Activated T-helper 1 cell treated with Interleukin-2 at 50 U/mL for 16 hours (primary cell): ENCODE measurements at places on chromosomes 6 and 20.

DNA sequence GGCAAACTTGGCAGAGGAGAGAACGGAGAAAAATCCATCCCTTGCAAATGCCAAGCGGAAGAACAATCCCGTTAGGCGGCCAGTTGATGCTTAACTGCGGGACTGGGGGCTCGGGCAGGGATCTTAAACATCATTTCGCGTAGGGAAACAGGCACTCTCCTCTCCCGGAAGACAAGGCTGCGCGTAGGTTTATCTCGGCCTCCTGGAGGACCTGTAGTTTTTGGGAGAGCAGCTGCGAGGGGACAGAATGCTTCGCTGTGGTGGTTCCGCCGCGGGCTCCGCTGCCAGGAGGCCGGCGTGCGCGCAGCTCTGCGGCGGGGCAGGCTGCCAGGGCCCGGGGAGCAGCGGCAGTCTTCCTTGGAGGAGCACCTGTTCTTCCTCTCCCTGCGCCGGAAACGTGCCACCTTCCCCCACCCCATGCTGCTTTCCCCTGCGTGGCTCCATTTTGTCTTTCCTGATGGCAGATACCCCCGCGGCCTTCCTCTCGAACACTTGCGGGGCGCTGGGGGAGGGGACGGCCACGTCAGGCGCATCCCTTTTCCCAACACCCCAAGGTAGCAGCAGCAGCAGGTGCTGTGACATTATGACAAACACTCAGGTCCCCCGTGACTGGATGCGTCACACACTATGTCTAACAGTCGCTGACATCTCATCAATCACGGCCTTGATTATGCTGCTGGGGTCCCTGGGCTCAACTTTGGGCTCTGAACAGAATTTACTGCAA, 230.7 kb upstream of the BTBD3 start:
- DNase-seq: no peak

GRCh38 chr20:24478584-24478983, 9.2 kb downstream of the SYNDIG1 start:
- DNase-seq: no peak

DNA sequence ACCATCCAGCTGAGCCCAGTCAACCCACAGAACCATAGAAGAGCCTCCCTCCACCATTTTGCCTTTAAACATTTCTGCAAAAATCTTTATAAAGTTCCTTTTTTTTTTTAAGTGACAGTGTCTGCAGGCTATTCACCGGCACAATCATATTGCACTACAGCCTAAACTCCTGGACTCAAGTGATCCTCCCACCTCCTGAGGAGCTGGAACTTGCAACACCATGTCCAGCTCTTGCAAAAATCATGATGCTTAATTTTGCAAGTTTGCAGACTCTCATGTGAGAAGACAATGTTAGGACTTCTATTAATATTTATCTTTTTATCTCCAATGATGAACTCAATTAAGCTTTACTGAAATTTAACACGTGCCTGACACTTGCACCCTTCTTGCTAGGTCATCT, 88.8 kb downstream of the INSM1 start:
- no peak for DNase-seq

GRCh38 chr6:32254761-32255198, 30.9 kb upstream of the NOTCH4 start:
- no peak for DNase-seq

- DNase-seq: no peak
Measured at GRCh38 chr6:134669485-134669884, 280.4 kb downstream of the ALDH8A1 start.

DNA sequence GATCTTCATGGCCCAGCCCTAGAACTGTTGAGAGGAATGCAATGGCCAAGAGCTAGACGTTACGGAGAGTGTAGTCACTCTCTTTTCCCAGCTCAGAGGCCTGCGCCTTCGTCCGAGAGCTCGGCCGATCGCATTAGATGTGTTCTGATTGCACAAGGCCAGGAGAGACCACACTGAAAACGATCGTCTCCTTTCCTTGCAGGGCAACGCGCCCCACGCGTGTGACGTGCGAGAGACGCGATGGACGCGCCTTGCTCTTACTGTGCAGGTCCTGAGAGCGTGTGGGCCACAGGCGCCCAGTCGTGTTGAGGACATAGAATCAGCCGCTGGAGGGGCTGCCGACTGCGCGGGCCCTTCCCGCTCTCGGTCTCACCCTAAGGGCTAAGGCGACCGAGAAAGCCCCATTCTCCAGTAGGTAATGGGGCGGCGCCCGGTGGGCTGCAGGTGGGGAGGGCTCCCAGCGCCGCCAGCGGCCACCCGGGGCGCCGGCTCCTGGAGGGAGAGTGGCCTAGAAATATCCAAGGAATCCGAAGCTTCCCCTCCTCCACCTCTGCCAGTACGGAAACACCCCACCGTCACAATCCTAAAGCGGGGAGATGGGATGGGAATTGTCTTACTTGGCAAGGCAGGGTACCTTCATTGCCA, 26.9 kb downstream of the TFAP2B start:
- no peak for DNase-seq

DNA sequence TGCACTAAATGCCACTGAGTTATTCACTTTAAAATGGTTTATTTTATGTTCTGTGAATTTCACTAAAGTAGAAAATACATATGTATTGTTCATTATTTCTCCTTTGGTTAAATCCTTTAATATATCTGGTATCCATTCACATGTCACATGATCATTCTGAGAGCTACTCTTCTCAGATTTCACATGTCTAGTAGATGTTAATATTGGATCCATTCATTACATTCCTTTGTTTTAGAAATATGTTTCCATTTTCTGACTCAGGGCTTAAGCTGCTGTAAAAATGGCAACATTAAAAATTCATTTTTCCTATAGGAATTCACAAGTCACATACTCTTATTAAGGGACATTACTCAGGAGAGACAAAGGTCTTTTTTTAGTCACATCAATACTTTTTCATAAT, 205.4 kb downstream of the ZFAND3 start:
- no peak for DNase-seq

- DNase-seq: no peak
Measured at GRCh38 chr6:144647971-144648651, 363.0 kb downstream of the UTRN start.

DNA sequence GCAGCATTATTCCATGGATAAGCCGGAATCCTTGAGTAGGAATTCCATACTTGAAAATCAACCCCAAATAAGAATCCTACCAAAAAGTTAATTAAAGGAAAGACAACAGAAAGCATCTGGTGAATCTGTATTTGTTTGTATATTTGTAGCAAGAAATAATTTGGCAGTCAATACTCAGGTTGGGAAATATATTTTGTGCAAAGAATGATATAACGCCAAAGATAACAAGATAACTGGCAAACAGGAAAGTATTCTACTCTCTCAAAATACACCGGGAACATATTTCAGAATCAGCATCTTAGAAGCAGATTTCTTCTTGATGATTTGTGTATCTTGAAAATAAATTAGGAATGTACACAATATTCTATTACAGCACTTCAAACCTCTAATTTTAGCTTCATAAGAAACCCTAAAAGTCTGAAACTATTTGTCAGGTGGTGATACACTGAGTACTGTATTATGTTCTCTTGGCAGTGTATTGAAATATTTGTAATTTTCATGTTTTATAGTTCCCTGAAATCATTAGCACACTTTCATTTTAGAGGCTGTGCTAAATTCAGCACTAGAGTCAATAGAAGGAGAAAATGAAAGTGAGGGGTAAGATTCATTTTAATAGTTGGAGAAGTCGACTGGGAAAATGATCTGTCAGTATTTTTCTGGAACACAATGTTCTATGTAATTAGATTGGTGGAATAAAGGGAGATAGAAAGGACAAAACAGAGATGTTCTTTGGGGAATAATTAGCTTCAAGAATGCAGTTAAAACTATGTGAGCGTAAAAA, 879.7 kb upstream of the GJE1 start:
- no peak for DNase-seq

- no peak for DNase-seq
Measured at GRCh38 chr20:3898639-3899038, 9.5 kb downstream of the PANK2 start.

- no peak for DNase-seq
Measured at GRCh38 chr20:47351643-47352331, 4.7 kb downstream of the ZMYND8 start.

DNA sequence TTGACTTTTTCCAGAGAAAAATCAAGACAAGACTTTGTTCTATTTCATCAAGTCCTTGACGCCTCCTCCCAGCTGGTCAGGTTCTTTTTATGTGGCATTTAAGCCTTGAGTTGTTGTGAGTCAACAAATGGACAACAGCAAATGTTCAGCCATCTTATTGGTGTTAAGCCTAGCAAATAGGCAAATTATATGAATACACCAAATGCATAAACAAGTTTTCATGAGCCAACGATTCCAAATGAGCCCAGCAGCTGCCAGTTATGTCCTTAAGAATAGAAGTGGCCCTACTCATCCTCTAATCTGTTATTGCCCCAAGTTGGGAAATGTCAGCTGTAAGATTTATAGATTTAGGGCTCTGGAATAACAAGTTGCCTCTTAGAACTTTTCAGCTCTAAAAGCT, 312.0 kb downstream of the SOX4 start:
- no peak for DNase-seq

- DNase-seq: no peak
Measured at GRCh38 chr6:14880677-14881076, 365.2 kb upstream of the JARID2 start.

DNA sequence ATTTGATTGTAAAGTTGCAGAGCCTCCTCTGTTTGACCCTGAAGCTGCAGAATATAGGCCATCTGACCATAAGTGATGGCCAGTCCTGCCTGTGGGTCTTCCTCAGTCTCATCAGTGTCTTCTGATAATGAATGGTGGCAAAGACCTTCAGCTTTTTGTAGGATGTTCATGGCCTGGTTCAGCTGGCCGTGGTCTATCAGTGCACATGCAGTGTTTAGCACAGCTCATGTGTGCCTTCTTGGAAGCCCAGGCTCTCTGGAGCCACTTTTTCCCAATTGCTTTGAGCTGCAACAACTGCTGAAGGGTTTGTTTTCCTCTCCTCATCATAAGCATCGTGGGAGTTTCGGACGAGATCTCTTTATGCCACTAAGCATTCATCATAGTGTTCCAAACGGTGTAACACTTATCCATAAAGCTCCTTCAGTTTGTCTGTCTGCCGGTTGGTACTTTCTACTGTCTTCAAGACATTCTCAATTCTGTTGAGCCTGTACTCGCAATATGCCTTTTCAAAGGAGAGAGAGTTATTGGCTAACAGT, 70.1 kb upstream of the TULP4 start:
- DNase-seq: no peak

GRCh38 chr20:4573564-4574355, 147.9 kb upstream of the PRND start:
- no peak for DNase-seq

DNA sequence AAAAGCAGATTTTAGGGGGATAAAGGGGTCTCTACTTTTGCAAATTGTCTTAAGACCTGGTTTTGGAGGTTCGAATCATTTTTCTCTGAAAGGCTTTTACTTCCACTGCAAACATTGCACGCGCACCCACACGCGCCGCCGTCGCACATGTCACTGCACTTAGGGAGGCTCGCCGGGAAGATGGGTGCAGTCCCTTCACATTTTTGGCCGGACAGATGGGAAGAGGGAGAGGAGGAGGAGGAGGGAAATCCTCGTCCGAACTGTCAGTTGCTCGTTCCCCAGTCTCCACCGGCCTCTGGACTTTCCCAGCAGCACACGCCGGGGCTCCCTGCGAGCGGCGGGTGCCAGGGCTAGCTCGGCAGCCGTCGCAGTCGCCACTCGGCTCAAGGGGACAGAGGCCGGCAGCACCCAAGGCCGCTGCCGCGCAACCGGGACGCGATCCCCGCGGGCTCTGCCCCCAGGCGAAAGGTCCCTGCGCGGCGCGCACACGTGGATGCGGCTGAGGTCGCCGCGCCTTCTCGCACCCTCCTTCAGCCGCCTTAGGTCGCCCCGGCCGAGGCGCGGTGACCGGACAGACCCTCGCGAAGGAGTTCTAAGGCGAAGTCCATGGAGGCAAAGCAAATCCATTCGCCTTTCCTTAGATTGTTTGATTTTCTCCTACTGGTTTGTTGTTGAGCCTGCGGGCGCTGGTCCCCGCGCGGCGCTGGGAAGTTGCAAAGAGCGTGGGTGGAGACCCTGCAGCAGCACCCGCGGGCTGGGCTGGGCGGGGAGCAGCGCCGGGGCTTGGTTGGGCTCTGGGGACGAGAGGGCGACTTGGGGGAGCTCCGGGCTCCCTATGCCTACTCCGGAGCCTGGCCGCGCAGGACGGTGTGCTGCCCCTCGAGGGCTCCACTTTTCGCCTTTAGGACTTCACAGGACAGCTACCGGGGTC, 1.2 kb downstream of the MYB start:
- DNase-seq: no peak

DNA sequence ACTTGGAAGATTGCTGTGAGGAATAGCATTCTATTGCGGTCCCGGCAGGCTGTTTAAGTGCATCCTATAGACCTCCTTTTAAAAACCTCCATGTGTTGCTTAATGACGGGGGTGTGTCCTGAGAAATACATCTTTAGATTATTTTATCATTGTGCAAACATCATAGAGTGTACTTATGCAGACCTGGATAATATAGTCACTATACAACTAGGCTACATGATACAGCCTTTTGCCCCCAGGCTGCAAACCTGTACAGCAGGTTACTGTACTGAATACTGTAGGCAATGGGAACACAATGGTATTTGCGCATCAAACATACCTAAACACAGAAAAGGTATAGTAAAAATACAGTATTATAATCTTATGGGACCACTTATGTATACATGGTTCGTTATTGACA, 175.6 kb downstream of the RNF144B start:
- no peak for DNase-seq

DNA sequence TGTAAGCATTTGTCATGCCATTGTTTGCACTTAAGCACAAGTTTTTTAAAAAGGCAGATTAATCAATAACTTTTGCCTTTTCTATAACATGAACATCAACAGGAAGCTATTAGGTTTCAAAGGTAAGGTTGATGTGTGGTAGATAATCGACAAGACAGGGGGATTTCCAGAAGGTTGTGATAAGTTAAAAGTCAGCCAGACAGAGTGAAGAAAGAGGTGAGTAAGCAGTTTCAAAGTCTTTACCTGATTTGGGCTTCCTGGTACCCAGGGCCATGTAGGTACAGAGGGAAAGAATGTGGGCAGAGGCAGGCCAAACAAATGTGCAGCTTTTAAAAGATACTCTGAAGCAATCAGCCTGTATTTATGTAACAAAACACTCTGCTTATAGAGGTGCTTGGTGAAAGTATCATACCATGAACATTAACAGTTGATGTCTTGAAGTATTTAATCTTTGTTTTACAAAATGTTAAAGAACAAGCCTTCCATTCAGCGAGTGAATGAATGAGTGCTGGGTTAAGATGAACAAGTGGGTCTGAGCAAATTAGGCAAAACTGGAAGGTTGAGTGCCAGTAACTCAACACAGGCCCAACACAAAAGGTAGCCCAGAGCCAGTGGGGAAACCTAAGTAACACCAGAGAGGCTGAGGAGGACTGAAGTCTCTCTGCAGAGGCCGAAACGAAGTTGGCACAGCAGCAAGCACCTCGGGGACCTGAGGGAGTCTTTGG, 60.2 kb downstream of the LRRC1 start:
- no peak for DNase-seq

GRCh38 chr20:4183361-4183760, 168.0 kb upstream of the RNF24 start:
- DNase-seq: no peak

GRCh38 chr6:4351520-4352321, 216.3 kb upstream of the ECI2 start:
- no peak for DNase-seq

GRCh38 chr6:38504996-38505395, 134.7 kb downstream of the BTBD9 start:
- DNase-seq: no peak
